CD4-positive, alpha-beta T cell treated with Interleukin-15 for 4 hours (primary cell): ENCODE measurements at places on chromosomes 7 and 10.

GRCh38 chr7:17986851-17987250 is 40.8 kb downstream of the PRPS1L1 start:
- no peak for DNase-seq

- no peak for DNase-seq
Observed at GRCh38 chr7:144936314-144936713, 100.5 kb upstream of the TPK1 start.

- DNase-seq: no peak
Observed at GRCh38 chr10:35675846-35676245, 33.8 kb upstream of the FZD8 start.

DNA sequence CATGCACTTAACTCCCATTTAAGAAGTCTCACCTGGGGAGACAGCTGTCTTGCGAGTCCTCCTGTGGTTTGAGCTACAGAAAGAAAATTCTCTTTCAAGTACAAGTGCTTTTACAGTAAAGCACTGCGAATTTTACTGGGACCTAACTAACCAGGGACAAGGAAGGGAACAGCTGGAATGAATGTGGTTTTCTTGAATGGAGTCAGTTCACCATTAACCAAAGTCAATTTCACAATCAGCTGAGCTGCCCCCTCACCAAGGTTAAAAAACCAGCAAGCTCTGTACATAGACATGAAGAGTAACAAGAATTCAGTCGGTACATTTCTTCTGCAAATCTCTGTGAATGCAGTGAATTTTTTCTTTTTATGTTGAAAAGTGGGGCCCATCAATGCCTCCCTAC is 56.3 kb downstream of the GFRA1 start:
- no peak for DNase-seq

GRCh38 chr7:117645481-117646165 is 165.8 kb downstream of the CFTR start:
- DNase-seq: no peak

- DNase-seq: no peak
Observed at GRCh38 chr10:129850316-129850715, 113.8 kb downstream of the EBF3 start.

GRCh38 chr7:104805449-104806317 is 208.3 kb upstream of the KMT2E start:
- no peak for DNase-seq

DNA sequence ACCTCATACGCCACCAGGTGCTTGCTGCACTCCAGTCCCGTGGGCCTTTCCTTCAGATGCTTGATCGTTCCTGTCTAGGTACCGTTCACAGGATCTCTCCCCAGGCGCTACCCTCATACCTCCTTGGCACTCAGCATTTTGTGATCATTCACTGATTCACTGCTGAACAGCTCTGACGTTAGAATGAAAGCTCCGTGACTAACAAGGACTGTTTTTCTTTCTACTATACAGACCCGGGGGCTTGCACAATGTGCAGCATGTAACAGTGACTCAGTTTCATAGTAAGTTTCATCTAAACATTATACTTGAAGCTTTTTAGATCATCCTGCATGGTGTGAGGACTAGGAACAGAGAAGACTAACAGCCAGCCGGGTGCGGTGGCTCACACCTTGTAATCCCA is 20.6 kb downstream of the KIN start:
- no peak for DNase-seq

DNA sequence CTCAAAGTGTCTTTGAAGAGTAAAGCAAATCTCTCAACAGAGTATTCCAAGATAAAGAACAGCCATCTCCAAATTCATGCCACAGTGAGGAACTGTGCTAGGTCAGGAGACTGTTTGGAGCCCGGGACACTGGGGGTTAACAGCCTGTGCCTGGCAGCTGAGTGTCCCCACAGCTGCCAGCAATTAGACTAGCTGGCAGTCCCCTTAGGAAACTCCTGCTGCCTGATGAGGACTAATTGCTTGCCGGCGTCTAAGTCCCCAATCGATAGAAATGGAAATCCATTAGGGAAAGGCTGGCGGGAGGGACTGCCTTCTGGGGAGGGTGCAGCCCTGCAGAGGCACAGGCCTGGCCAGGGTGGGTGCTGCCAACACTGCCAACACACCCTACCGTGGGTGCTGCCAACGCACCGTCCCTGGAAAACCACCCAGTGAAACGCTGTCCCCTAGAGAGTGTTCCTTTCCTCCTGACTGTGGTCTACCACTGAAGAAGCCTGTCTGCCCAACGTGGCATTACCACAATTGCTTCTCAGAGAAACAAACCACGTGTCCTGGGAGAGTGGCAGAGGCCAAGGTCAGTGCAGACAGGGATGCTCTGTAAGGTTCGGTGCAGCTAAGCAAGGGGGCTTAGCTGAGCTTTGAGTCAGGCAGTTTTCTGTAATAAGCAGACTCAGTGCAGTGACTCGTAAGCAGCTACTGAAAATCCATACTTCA is 60.8 kb downstream of the XRCC2 start:
- DNase-seq: no peak

DNA sequence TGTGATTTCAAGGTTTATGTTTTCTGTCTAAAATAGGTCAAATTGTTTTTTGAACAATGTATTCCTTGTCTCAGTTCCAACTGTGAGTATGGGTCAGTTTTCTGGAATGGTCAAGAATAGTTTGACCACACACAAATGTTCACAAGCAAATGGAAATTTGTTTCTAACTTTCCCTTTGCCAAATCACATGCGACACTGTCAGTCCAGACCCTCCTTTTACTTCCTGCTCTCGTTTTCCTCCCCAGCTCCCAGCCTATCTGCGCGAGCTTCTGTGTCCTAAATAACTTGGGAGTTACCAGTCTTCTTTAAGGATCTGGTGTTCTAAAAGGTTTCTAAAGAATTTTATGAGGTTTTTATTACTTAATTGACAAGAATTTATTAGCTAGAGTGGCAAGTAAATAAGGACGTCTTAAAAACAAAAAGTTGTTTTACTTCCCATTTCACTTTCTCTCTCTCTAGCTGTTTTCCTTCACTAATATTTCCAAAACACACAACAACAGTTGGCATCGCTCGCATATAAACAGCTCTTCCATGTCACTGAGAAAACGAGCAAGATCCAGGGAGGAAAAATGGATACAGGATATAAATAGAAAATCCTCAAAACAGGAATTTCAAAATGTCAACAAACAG is 266.1 kb upstream of the KLF6 start:
- no peak for DNase-seq

- no peak for DNase-seq
Observed at GRCh38 chr7:95056107-95056739, 148.8 kb downstream of the PPP1R9A start.

GRCh38 chr7:53070883-53071282 is 35.5 kb downstream of the POM121L12 start:
- no peak for DNase-seq

GRCh38 chr7:2165239-2165609 is 67.5 kb downstream of the MAD1L1 start:
- DNase-seq: no peak

- DNase-seq: no peak
Observed at GRCh38 chr7:50145801-50146338, 52.8 kb upstream of the ZPBP start.

GRCh38 chr7:5396542-5396941 is 27.1 kb downstream of the TNRC18 start:
- peak; percentile 60 for DNase-seq
